ENCODE measurements at places on chromosomes 1 and 21.

- DNase-seq: peak; percentile 97
These were observed at the start of gene DDOST for GRCh38 chr1:20661207-20662109. DDOST (minus strand) TSS chr1:20661369; CDS start chr1:20661350, 19 bp downstream.

- no peak for DNase-seq
These were observed 1.5 kb downstream of the LCE3E start for GRCh38 chr1:152565115-152565514.

DNA sequence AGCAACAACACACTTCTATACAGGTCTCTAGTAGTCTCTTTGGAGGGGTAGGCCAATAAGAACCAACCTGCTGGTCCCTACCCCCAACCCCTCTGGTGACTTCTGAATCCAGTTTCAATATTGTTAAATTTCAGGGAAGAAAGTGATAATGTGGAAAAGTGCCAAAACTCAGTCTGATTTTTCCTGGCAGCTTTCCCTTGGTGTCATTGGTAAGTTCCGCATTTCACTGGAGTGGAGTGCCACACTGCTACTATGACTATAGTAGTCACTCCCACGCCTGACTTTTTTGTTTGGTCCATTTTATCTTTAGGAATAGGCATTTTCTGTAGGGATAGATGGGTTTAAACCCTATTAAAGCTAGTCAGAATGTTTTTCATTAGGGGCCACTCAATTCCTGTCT is 5.7 kb upstream of the ARID1A start:
- DNase-seq: no peak

GRCh38 chr1:205826016-205826806 is 13.2 kb upstream of the SLC41A1 start:
- DNase-seq: no peak

- DNase-seq: no peak
These were observed 95.9 kb downstream of the DAB1 start for GRCh38 chr1:57327946-57328345.

DNA sequence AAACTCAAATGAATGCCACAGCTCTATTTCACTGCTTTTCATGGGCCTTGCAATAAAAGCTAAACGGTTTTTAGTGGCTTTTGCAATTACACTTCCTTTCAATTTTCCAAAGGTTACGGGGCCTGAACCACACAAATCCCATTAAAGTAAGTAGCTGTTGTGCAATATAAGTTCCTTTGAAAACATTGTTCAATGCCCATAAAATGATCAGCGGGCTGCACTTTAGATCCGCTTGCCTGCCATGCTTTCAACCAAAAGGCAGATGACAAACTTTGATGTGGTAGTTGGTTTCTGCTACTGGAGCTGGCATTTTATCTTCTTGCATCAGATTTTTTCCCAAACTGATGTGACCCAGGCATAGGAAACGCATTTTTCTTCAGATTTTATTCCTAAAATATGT is 50.2 kb downstream of the PRRX1 start:
- DNase-seq: no peak

- DNase-seq: no peak
These were observed 67.3 kb downstream of the PUM1 start for GRCh38 chr1:30998171-30998570.

GRCh38 chr21:25362375-25363267 is 244.7 kb downstream of the MRPL39 start:
- DNase-seq: no peak

GRCh38 chr21:23471877-23472276 is 2135.4 kb downstream of the MRPL39 start:
- no peak for DNase-seq

DNA sequence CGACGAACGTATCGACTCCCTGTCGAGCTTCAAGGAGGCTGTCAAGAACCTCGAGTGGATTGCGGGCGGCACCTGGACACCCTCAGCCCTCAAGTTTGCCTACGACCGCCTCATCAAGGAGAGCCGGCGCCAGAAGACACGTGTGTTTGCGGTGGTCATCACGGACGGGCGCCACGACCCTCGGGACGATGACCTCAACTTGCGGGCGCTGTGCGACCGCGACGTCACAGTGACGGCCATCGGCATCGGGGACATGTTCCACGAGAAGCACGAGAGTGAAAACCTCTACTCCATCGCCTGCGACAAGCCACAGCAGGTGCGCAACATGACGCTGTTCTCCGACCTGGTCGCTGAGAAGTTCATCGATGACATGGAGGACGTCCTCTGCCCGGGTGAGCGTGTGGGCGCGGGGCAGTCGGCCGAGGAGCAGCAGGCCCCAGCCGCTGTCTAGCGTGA is 28.0 kb downstream of the COL6A2 start:
- no peak for DNase-seq

GRCh38 chr1:39925721-39926342 is 24.1 kb upstream of the MYCL start:
- no peak for DNase-seq

DNA sequence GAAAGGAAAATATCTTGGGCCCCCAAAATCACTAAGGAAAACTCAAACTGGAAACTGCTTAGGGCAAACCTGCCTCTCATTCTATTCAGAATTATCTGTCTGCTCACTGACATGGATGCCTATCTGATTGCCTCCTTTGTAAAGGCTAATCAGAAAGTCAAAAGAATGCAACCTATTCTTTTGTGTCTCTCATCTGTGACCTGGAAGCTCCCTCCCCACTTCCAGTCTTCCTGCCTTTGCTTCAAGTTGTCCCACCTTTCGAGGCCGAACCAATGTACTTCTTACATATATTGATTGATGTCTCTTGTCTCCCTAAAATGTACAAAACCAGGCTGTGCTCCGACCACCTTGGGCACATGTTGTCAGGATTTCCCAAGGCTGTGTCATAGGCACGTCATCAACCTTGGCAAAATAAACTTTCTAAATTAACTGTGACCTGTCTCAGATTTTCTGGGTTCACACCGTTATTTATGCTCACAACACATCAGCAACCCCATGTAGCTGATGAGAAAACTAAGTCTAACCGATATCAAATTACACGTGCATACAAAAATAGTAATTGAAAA is 302.3 kb upstream of the NRIP1 start:
- DNase-seq: no peak

DNA sequence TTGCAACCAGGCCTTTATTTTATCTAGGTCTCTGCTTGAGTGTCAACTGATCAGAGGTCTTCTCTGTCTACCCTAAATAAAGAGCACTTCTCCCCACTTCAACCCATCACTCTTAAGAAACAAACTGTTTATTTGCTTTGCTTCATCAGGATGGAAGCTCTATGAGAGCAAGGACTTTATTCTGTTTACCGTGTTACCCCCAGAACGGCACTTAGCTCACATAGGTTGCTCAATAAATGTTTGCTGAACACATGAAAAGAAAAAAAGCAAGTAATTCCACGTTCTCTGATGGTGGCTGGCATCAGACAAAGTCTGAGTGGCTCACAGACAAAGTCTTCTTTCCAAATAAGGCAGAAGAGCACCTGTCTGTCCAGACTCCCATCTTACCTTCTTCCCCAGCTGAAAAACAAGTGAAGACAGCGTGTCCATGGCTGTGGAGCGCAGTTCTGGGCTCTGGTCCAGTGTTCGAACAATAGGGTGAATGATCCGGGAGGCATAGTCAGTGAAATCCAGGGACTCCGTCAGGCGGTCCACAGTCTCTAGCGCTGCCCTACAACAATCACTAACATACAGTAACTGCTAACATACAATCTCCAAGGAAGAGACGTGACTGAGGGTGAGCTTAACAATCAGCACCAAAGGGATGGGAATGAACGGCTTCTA is 22.9 kb downstream of the ANGPTL7 start:
- no peak for DNase-seq

DNA sequence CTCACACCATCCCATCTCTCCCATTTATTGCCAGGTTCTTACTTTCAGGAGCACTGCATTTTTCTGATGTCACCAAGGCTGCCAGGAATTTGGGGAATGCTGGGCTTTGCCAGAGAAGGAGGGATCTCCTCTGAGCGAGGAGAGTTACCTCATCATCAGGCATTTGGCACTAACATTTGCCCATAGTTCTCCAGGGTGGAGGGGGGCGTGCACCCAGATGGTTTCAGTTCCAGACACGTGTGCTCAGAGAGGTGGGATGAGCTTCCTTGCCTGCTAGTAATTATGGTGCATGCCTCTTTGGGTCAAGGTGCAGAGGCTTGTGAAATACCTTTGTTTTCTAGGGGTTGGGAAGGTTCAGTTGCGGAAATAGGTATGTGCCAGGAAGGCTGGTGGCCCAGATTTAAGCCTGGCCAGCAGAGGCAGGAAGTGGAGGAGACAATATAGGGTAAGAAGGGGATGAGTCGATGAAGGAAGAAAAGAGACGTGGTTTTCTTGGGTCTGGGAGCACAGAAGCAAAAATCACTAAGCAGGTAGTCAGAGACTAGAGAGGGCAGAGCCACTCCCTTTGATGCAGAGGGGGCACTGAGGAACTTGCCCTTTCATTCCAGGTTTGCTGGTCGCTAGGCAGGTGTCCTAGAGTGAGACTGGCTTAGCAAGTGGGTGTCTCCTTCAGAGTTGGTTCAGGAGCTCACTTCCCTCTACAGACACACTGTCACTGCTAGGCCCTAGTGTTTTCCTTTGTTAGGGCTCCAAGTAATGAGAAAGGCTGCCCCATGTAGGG is 7.2 kb downstream of the TUFT1 start:
- peak; percentile 33 for DNase-seq

GRCh38 chr1:233959102-233959501 is 54.6 kb downstream of the SLC35F3 start:
- no peak for DNase-seq

GRCh38 chr1:26158908-26159742 is at the start of gene FAM110D:
FAM110D (plus strand) TSS chr1:26159079; CDS start chr1:26161292, 2,213 bp downstream.
- no peak for DNase-seq

GRCh38 chr1:63975481-63975880 is 201.7 kb downstream of the ROR1 start:
- no peak for DNase-seq

DNA sequence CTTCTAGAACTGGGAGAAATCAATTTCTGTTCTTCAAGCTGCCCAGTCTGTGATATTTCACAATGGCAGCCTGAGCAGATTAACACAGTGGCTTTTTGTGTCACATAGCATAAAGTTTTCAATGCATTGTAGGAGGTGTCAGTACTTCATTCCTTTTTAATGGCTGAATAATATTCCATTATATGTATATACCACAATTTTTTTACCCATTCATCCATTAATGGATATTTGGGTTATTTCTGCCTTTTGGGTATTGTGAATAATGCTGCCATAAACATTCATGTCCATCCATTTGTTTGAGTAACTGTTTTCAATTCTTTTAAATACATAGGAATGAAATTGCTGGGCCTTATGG is 191.5 kb downstream of the SETD4 start:
- DNase-seq: no peak

DNA sequence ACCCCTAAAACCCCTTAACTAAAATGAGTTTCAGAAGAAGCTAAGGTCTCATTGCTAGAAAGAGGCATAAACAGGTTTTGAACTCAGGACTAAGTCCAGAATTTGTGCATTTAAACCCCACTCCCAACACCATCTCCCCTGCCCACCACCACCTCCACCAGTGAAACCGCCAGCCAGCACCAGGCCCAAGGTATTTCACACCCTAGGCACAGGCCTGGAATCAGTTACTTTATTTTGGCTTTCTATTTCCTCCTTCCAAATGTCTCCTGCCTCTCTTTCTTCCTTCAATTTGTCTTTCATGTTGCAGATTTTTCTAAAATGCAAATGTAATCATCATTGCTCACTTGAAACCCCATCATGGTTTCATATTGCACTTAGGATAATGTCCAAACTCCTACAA is 1.9 kb upstream of the IPO13 start:
- no peak for DNase-seq

- no peak for DNase-seq
These were observed 13.5 kb downstream of the TNFRSF1B start for GRCh38 chr1:12180315-12180714.

- DNase-seq: no peak
These were observed 59.9 kb downstream of the SPSB1 start for GRCh38 chr1:9352377-9353134.

- no peak for DNase-seq
These were observed 41.6 kb upstream of the APOBEC4 start for GRCh38 chr1:183694755-183695154.

GRCh38 chr1:111174070-111174469 is 26.4 kb downstream of the DENND2D start:
- no peak for DNase-seq

GRCh38 chr1:41535716-41536115 is 51.2 kb upstream of the EDN2 start:
- DNase-seq: no peak

- DNase-seq: no peak
These were observed 398.3 kb downstream of the KCNT2 start for GRCh38 chr1:196209983-196210382.

- peak; percentile 1 for DNase-seq
These were observed 604.6 kb downstream of the LRRIQ3 start for GRCh38 chr1:73593364-73593763.

DNA sequence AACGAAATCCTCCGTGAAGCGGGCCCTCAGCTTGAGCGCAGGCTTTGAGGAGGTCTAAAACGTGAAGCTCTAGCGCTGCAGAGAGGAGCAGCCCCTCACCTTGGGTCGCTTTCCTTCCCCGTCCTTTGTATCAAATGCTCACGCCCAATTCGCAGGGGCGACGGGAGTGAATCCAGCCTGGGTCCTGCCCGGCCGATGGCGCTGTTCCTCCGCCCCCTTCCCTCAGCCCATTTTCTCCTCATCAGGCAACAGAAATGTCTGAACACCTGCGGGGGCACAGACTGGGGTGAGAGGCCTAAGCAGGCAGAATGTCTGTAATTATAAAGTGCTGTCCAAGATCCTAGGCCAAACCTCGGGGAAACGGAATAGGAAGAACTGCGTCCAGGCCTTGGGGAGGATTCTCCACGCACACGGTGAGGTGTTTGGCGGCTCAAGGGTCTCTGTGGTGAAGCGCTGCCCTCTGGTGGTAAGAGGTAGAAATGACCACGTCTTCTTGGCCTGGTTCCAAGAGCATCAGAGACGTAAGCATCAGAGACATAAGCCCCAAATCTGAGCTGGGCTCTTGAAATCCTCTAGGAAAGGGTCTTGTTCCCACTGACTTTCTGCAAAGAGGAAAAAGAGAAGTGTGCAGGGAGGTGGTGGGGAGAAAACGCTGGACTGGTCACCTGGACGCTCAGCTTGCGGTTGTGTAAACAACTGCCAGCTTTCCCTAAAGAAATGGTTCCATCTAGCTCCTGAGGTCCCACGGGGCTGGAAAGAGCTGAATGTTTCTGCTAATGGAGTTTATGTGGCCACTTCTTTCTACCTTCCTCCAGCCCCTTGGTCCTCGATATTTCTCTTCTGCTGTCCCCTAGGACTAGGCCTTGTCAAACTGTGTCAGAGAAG is 92.1 kb upstream of the CD53 start:
- DNase-seq: peak; percentile 44

GRCh38 chr1:56148326-56149193 is 430.8 kb downstream of the PLPP3 start:
- DNase-seq: no peak

DNA sequence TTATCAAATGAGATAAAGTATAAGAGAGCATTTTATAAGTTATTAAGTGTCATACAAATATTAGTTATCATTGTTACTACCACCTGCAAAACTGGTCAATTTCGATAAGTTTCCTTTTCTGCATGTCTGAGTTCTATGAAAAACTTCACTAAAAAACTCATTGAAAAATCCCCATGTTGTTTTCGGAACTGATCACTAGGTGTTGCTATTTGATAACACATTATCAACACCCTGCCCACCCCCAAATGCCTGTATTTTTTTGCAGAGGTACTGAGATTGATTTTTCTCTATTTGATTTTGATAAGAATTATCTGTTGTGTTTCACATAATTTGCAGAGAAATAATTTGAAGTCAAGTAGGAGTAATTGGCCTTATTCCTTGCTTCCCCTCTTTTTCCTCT is 22.1 kb upstream of the DISP1 start:
- DNase-seq: no peak

All from NCI-H2029 (cell line).